Esophagus mucosa (tissue), 1 donor: ENCODE measurements at places on chromosomes 3 and 15. TPM values are rescaled to one million over a fixed set of nuclear protein-coding genes. Genes with fewer than 3 reads are reported as not detected.

DNA sequence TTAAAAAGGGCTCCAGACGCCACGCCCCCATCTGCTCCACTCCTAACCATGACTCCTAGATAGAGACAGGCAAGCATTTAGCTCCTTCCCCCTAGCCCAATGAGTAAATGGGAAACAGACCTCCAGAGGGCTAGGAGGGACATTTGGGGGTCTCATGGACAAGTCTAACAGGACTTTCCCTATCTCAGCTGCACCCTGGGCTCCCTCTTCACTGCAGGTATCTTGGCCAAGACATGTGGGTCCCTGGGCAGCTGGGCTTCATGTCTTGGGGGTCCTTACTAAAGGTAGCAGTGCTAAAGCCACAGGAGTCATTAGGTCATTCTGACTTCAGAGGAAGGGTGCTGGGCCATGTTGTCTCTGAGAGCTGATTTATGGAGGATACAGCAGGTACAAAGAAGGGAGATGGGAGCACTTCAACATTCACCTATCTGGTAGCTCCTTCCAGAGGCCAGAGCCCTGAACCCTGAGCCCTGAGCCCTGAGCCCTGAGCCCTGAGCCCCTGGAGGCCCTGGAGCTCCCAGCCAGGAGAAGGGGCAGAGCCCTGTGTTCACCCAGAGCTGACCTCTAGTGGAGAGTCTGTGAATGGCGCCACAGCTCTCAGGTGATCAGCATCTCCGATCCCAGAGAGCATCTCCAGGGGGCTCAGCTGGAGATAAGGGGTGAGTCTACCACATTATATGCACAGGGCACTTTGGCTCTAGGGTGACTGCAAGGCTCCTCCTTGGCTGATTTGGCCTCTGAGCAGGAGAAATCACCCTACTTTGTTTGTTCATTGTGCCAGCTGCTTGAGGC, 40.1 kb upstream of the EPHB1 start:
- peak; percentile 74 for ATAC-seq

DNA sequence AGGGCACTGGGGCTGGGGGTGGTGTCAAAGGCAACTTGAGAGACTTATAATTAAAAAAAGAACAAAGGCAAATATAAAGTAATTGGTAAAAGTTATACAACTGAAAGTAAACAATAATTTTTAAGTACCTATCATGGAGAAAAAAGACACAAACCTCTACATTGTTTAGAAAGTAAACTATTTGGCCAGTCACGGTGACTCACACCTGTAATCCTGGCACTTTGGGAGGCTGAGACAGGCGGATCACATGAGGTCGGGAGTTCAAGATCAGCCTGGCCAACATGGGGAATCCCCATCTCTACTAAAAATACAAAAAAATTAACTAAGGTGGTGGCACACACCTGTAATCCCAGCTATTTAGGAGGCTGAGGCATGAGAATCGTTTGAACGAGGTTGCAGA, 25.8 kb downstream of the RPSA start:
- ATAC-seq: no peak

DNA sequence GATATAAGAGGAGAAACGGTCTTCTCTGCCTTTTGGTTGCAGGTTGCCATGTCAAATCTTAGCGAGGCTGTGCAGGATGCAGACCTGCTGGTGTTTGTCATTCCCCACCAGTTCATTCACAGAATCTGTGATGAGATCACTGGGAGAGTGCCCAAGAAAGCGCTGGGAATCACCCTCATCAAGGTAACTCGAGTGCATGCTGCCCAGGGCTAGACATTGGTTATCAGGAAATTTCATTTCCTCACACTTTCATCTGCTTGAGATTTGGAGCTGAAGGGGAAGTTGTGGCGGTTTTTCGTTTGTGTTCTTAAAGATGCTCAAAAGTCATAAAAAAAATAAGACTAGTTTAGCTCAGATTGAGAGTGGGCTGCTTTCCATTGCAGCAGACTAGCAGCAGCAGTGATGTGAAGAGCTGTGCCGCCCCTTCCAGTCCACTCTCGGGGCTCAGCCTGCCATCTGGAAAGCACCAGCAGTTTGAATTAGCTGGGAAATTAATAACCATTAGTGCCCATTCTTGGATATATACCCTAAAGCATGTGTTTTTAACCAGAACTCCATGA, 32.2 kb downstream of the GPD1L start:
- ATAC-seq: no peak

- peak; percentile 56 for ATAC-seq
Observed at GRCh38 chr3:183253528-183254486, 754 bp downstream of the B3GNT5 start.

RTF1 gene
- total RNA-seq: 21.4 TPM

DNA sequence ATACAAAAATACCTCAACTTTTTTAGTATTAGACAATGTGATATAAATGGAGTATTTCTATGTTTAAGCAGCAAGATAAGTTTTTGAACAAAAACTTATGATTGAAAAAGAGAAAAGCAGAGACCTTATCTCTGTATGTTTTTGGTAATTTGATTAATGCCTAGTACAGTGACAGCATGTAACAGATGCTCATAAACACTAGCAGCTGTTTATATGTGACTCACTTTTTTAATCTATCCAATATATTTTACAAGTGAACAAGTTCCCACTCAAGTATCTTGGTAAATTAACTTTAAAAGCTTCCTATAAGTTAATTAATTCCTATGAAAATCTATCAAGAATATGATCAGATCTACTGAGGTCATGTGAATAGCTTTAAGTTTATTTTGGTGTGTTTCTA, 55.1 kb downstream of the NGLY1 start:
- no peak for ATAC-seq

PLSCR4 gene
- total RNA-seq: 8.8 TPM

- no peak for ATAC-seq
Observed at GRCh38 chr3:133717424-133717823, 28.8 kb upstream of the TF start.

DNA sequence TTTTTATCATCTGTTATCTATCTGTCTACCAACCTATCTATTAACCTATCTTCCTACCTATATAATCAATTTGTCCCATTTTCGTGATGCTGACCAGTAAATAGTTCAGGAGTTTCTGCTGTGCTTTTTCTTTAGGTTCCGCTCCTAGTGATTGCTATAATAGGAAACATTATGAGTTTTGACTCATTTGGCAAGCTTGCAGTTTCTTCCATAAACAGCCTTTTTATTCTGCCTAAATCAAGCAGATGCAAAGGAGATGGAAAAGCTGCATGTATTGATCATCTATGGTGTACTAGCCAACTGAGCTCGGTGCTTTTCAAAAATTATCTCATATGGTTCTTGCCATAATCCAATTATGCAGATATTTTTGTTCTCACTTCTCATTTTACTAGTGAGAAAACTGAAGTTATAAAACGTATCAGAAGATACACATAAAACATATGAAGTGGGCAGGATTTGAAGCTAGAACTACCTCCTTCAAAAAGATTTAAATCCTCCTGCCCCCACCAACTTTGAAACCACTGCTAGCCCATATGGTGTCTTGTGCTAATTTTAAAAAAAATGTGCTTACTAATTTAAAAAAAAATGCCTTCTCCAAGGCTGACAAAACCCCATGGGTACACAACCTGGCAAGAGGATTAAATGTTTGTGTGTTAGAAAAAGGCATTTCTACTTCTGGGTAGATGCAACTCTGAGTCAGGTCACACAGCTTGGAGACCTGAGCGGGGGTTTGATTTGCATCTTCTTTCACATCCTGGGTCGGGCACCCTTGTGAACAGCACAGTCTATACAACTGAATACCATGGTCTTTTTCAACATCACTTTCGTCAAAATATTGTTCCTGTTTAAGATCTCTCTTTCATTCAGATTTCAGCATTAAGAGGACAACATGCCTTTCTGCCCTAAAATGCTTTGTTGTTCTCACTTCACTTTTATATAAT, 267.0 kb downstream of the CHL1 start:
- no peak for ATAC-seq

- no peak for ATAC-seq
Observed at GRCh38 chr3:107643038-107643883, 120.5 kb downstream of the BBX start.

ZBTB47 gene
- 3.7 TPM for total RNA-seq

LMAN1L gene
- total RNA-seq: not detected

RAD51 gene
- 8.2 TPM for total RNA-seq

DNA sequence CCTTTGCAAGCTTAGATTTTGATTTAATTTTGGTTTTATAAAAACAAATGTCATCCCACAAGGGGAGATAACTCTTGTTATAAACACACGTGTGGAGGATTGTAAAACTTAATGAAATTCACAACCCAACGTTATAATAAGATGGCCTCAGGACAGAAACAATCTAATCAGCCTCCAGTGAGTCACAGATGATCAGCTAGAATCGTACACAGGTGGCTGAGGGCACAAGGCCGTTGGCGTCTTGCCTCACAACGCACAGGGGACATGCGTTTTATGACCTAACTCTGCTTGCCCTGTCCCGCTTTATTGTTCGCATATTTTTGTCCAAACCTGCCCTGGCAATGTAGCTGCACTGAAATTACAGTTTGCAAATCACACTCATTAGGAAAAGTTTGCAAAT, 121.9 kb upstream of the PDZRN3 start:
- ATAC-seq: peak; percentile 81

DNA sequence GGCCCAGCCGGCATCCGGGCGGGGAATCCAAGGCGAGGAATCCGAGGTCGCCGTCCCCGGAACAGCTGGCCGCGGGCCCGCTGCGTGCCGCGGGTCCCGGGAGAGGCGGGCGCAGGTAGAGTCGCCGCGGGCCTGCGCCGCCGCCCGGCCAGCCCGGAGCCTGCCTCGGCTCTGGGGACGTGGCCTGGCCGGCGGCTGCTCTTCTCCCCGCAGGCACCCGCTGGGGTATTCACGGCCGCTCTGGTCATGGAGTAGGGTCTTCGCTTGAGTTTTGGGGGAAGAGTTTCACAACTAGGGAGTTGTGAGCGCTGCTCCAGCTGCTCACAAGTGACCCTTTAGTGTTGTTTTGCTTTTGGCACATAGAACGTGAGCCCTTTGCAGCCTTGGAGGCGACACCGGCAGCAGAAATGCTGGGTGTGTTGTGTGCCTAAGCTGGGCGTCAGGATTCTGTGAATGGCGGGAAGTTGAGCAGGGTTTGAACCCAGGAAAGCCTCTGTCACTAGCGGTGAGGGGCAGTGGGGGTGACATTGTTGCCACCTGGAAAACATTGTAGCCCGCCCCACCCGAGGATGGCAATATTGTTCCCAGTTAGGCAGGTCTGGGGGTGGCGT, 4.0 kb downstream of the TRIM71 start:
- ATAC-seq: no peak
